ENCODE measurements at places on chromosomes 12 and 14.
A peak's percentile ranks its signal among the peaks of the same experiment; 100 is the strongest.

DNA sequence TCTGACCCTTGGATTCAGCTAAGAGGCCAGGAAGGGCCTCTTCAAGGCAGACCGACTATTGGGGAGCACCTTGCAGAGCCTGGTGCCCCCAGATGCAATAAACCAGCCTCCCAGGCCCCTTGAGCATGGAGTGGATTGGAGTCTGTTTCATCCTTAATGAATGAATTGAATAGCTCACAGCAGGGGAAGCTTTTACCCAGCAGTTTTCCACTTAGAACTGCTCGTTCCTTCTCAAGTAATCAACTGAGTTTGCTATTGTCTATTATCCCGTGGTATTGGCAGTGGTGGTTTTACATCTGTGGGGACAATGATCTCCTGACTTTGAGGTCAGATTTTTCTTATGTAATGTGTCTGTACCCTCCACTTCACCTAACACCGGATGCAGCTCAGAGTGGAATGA lies 197.6 kb downstream of the AACS start:
- DNase-seq: no peak

- no peak for DNase-seq
Observed at GRCh38 chr14:78173346-78174035, 3.3 kb downstream of the NRXN3 start.

DNA sequence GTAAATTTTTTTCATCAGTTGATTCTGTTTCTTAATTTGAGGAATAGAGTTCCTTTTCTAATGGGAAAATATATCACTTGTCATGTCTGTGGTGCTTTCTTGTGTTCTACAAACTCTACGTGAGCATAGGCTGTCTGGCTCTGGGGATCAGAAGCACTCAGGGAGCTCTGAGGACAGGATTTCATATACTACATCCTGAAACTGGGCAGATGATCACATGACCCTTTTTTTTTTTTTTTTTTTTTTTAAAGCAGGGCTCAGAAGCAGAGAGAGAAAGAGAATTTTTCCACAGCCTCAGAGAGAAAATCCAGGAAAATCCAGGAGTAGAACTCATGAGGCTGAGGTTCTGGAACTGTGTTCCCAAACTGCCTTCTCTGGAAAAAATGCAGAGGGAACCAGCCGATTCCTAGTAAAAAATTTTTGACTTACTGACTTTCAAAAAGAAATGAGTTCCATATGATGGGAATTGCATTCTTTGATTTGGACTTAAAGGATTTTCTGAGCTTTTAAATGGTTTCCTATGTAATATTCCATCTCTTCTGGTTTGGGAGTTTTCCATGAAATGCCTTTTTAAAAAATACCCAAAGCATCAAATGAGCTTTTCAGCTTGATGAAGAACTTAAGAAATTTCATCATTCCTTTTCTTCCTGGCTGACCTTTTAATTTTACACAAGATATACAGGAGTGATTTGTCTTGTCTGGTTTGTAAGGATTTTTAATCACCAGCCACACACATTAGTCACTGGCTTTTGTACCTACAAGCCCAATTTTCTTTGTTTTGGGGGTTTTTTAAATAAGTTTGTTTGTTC lies 183.1 kb upstream of the HIF1A start:
- DNase-seq: no peak

- no peak for DNase-seq
Observed at GRCh38 chr14:75631453-75631831, 29.2 kb downstream of the ERG28 start.

GRCh38 chr14:54502602-54503001 lies 7.1 kb upstream of the CGRRF1 start:
- DNase-seq: peak; percentile 22

DNA sequence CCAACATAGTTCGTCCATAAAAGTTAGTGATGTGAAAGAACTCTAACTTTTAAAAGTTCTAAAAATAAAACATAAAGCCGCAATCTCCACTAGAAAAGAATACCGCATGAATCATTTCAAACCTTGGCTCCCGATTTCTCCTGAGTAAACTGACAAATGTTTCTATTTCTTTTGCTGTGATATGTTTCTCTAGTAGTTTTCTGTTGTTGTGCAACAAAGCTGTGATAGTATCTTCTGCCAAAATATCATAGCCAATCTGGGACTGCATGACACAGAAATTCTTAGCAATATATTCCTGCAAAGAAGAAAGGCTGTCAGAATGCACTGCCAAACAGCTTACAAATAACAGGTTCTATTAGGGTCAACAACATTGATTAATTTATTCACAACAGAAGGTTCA lies 174.0 kb downstream of the ITPR2 start:
- DNase-seq: no peak

GRCh38 chr14:99441157-99441870 lies 39.3 kb downstream of the SETD3 start:
- no peak for DNase-seq

DNA sequence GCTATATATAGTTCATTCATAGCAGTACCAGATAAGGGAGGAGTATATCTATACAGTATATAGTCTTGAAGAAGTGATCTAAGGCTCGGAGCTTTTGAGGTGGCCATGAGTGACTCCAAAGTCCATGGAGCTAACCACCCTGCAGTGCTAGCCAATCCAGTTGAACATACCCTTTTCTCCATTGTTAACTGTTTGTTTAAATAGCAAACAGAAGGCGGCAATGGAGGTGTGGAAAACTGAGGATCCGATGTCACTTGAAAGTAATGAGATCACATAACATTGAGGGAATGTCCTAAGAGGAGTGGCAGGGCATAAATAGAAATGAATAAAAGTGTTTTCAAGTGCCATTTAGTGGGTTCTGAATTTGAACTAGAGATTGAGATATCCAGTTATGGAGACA lies 12.4 kb upstream of the SNAPC1 start:
- DNase-seq: no peak

GRCh38 chr12:108479364-108480070 lies 35.6 kb upstream of the FICD start:
- DNase-seq: no peak

DNA sequence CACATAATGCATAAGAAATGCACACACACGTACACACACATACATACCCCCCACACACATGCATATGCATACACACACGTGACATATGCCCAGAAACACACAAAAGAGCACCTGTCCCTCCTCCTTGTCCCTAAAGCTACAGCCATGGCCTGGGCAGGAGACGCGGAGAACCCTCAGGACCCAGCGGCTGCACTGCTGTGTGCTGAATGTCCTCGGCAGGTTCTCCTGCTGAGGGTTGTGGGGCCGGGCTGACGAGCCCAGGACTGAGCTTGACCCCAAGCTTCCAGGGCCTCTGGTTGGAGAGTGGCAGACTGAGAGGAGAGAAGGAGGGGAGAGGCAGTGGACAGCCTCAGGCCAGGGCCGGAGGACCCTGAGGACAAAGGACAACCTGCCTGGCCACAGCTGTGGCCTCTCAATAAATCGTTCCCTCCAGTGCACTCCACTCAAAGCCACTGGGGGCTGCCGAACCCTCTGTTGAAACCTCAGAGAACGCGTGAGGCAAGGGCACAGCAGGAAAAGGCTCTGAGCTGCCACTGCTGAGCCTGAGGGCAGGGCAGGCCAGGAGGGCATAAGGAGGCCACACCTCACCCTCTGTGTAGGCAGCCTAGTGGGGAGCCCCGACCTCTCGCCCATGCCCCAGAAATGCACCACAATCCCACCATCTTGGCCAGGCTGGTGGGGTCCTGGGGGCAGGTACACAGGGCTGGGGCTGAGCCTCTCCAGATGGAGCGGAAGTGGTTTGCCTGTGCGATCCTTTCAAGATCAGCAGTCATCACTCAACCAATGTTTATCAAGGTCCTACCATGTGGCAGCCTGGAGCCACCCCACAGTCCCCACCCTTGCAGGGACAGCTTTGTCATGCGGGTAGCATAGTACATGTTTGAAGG lies 3.1 kb downstream of the CACNA2D4 start:
- peak; percentile 24 for DNase-seq
